ENCODE measurements at places on chromosomes 13 and 19.
A peak's percentile ranks its signal among the peaks of the same experiment; 100 is the strongest.

GRCh38 chr13:37138926-37139325 is 33.5 kb upstream of the CSNK1A1L start:
- no peak for DNase-seq

- DNase-seq: no peak
Observed at GRCh38 chr19:19652482-19653295, 9.2 kb upstream of the GMIP start.

DNA sequence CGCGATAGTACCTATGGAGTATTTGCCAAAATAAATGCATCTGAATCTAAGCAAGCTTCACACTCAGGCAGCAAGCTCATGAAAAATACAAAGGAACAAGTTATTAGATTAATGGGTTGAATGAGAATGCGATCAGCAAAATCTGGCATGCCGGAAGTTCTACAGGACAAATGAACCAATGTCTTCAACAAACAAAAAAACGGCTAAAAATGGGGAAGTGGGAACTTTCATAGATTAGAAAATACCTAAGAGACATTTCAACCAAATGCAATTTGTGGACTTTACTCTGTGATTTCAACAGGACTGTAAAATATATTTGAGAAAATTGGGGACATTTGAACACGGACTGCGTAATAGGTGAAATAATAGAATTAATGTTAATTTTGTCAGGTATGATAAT is 22.4 kb upstream of the RNASEH2B start:
- no peak for DNase-seq

DNA sequence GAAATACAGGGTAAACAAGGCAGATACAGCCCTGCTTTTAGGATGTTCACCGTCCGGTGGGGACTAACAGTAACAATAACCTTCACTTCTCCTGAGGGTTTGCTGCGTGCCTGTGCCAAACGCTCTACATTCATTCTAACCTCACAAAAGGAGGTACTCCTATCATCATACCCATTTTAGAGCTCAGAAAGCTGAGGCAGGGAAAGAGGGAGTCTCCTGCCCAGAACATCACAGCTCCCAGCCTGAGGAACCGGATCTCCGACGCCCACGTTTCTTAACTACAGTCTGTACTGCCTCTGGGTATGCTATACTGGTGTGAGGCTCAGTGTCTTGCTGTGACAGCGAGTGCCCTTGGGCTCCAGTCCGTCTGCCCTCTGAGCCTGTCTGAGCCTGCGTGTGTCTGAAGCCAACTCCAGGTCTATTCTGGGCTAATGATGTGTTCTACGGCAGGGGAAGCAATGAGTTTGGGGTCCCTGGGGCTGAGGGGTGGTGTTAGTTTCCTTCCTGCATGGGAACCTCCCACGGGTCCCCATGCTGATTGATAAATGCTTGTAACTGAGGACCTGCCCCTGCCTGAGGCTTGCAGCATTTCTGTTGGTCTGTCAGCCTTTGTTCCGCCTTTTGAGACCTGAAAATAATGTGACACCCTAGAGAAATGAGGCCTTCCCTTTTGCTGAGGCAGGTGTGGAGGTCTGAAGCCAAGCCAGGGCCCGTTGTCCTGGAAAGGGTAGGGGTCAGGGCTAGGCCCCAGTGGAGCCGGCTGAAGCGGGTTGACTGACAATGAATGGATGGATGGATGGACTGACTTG is 4.9 kb downstream of the LIPE start:
- no peak for DNase-seq

GRCh38 chr19:13888281-13888680 is 11.3 kb downstream of the NANOS3 start:
- DNase-seq: no peak

DNA sequence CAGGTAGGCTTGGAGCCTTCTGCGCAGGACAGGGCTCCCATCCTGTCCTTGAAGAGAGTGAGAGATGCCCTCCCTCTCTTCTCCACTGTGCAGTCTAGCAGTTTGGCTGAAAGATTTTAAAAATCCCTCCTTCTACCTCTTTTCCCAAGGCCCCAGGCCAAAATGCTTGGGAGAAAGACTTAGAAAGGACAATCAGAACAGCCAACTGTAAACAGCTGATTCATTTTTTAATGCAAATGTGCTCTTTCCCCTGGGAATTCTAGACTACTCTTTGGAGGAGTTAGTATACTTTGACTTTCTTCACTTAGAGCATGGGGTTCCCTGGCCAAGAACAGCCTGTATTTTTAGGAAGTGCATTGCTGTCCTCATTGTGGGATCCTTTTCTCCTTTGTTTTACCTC is 398.9 kb downstream of the GPC6 start:
- no peak for DNase-seq

DNA sequence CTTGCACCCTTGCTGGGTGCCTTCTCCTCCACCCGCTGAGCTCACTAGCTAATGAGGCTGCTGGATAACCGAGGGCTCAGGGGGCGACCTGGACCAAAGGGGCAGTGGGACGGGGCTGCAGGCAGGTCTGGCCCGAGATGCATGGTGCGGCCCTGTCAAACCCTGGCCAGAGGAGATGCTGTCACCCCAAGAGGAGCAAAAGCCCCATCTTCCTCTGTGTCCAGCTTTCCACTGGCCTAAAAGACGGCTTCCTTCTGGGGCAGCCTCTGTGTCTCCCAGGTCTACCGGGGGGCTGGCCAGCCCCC is 261.8 kb downstream of the TBC1D4 start:
- no peak for DNase-seq

GRCh38 chr13:97540696-97541095 is 106.7 kb downstream of the RAP2A start:
- DNase-seq: no peak

DNA sequence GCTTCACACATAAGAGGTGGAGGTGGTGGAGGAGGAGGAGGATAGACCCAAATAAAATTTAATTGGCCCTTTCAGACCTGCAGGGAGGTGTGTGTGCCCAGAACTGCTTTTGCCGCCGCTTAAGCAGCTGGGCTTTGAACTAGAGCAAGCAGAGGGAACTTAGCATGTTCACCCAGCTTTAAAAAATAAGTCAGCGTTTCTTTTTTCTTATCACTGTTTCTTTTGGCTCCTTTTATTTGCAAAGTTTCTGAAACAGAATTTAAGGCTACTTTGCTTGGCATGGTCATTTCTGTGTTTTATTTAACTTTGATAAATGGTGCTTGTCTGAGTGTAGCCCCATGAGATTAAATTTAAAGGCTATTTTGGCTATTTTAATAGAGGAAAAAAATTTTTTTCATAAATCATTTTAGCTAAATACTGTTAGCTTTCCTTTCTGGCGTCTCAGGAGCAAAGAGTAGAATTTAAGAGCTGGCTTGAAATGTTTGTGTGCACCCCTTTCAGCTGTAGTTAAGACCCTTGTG is 43.3 kb upstream of the RNF113B start:
- DNase-seq: no peak

DNA sequence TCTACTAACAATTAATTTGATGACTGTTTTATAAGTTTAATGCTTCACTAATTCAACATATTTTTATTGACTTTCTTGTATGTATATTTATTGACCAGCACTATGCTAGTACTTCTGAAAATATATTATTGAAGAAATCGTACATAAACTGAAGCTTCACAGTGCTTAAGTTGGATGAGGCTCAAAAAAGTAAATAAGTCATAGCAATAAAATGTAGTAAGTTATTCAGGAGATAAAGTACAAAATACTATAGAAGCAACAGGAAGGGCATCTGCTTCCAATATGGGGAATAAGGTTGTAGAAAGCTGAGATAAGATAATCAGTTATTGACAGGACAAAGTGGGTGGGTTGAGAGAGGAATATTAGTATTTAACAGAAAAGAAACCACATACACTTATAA is 944.9 kb upstream of the MIR17HG start:
- no peak for DNase-seq

- DNase-seq: no peak
Observed at GRCh38 chr13:44974056-44974793, 15.0 kb downstream of the NUFIP1 start.

GRCh38 chr19:21321996-21322395 is 7.2 kb downstream of the ZNF708 start:
- no peak for DNase-seq

DNA sequence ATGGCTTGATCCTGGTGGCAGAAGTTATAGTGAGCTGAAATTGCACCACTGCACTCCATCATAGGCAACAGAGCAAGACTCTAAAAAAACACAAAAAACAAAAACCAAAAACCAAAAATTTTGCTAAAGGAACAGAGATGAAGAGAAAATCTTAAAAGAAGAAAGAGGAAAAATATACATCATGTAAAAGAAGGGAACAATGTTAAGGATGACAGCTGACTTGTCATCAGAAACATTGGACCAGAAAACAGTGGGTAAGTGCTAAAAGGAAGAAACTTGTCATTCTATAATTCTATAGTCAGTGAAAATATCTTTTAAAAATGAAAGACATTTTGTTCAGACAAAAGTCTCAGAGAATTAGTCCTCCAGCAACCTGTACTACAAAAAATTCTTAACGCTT is 93.8 kb downstream of the WASF3 start:
- DNase-seq: no peak

- DNase-seq: no peak
Observed at GRCh38 chr19:17302391-17303166, 646 bp downstream of the ABHD8 start.

- peak; percentile 85 for DNase-seq
Observed at GRCh38 chr19:9934132-9934950, 2.0 kb downstream of the OLFM2 start.

DNA sequence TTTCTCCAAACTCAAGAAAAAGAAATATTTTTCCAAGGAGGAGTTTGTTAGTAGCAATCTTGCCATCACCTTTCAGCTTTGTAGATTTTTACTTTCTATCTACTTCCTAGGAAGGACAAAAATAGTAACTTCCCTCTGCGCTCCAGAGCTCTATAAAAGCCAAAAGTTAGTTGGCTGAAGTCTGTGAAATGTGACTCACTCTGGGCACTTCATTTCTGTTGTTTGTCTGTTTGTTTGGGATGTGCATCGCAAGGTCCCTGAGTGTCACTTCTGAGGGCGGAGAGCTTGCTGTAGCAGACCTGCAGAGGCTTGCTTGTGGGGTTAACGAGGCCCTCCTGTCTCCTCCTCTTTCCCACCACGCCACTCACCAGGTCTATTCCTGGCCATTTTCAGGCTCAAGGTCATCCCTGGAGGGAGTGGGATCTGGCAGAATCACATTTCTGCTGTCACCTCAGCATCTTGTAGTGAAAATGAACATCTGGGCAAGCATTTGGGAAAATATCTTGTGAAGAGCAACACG is 307.6 kb downstream of the GPC6 start:
- no peak for DNase-seq

- DNase-seq: no peak
Observed at GRCh38 chr13:58949646-58950045, 1214.1 kb downstream of the DIAPH3 start.

GRCh38 chr13:32340914-32341313 is 25.6 kb downstream of the BRCA2 start:
- no peak for DNase-seq

GRCh38 chr19:27776524-27776923 is 1436.4 kb downstream of the UQCRFS1 start:
- DNase-seq: no peak

- no peak for DNase-seq
Observed at GRCh38 chr19:40356681-40357595, 8.4 kb downstream of the PLD3 start.

- no peak for DNase-seq
Observed at GRCh38 chr13:95494082-95494681, 58.3 kb upstream of the CLDN10 start.

GRCh38 chr19:38288123-38288855 is 15.8 kb upstream of the C19orf33 start:
- no peak for DNase-seq

- no peak for DNase-seq
Observed at GRCh38 chr13:26719356-26719945, 41.1 kb downstream of the GPR12 start.

GRCh38 chr19:7769171-7769570 is 6.1 kb downstream of the CLEC4M start:
- DNase-seq: no peak

GRCh38 chr13:20415306-20415679 is 110.4 kb downstream of the CRYL1 start:
- DNase-seq: no peak

DNA sequence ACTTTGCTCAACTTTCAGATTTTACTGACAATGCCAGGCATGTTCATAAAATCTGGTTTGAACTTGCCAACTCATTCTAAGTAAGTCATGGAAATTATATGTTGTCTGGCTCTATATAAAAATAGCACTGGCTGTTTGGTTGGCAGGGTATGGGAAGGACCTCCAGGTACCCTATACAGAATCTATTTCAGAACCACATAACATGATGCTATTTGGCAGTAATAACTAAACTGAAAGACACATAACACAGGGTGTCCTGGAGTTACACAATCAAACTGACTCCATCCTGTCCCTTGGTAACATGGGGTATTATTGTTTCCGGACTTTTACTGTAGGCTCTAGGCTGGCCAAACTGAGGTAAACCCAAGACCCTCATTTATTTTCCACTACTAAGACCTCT is 248.8 kb downstream of the RGCC start:
- no peak for DNase-seq

DNA sequence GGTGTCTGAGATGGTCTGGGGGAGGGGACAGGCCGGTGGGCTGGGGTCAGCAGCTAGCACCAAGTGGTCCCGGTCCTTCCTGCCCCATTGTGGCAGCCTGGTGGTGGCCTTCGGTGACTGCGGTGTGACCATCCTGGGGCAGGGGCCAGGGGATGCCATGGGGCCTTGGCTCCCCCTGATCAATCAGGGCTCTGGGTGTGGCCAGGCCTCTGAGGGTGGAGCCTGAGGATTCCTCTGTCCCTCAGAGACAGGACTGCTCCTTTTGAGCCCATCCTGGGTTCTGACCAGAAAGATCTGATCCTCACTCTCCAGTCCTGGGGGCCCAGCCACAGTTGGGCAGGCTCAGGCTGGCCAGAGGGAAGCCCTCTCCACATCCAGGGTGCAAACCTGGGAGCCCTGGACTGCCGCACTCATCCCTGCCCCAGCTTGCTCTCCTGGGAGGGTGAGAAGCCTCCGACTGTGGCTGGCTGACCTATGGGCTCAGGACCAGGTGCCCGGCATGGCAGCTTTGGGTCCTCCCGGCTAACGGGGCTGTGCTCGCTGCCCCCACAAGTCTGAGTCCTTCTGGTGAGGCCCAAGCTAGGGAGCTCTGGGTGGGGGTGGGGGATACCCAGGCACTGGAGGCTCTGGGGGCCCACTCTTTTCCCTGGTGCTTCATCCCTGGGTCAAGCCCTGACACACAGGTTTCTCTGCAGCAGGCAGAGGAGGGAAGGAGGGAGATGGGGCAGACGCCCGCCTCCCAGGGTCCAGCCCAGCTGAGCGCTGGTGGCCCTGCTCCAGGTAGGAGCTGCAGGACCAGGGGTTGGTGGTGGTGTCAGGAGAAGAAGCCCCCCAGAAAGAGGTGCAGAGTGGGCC is 59.5 kb downstream of the IER2 start:
- no peak for DNase-seq

GRCh38 chr13:97333983-97334382 is 100.0 kb upstream of the RAP2A start:
- DNase-seq: no peak

GRCh38 chr13:108551674-108552073 is 77.7 kb upstream of the MYO16 start:
- no peak for DNase-seq

DNA sequence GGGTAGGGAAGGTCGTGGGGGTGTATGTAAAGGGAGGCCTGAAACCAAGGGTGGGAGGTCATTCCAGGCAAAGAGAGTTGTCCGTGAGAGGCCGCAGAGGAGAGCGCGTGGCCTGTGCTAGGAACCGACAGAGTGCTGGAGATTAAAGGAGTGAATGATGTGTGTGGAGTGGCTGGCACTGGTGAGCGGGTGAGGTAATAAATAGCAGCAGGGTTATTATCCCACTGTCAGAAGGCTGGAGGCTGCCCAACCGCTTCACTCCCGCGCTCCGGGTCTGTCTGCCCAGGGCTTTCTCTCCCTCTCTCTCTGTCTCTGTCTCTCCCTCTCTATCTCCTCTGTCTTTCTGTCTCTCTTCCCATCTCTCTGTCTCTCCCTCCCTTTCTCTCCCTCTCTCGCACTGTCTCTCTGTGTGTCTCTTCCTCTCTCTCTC is 17.4 kb downstream of the ZNF579 start:
- DNase-seq: no peak

Measured in stimulated activated CD8-positive, alpha-beta memory T cell treated with anti-CD3 and anti-CD28 coated beads, Interleukin-2, amount 100 ng/mL, for 48 hours (primary cell).